ENCODE measurements at places on chromosomes 1 and 21.
A peak's percentile ranks its signal among the peaks of the same experiment; 100 is the strongest.

GRCh38 chr1:230463760-230464159, 37.6 kb upstream of the PGBD5 start:
- no peak for DNase-seq

GRCh38 chr1:193104502-193104906, 710 bp downstream of the GLRX2 start:
- DNase-seq: peak; percentile 46

GRCh38 chr21:32364387-32364786, 28.4 kb downstream of the URB1 start:
- no peak for DNase-seq

- no peak for DNase-seq
Measured at GRCh38 chr1:179187043-179187442, 42.4 kb downstream of the ABL2 start.

GRCh38 chr1:115906627-115907026, 65.7 kb upstream of the NHLH2 start:
- no peak for DNase-seq

- no peak for DNase-seq
Measured at GRCh38 chr1:226360106-226360746, 47.7 kb downstream of the PARP1 start.

DNA sequence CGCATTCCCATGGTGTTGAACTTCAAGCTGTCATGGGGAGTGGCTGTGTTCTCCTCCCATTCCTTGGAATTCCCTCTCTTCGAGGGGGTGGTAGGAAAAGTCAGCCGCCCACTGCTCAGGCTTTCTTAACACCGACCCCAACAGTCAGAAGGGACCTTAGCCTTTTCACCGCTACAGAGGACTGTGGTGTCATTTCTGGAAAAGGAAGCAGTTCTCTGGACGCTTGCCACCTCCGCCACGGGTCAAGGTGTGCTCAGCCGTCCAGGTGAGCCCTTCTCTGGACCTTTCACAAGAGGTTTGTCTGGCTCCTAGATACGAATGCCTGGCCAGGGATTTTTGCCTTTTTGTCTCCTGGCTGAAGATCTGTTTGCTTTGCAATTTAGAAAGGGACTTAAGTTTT, 31.8 kb downstream of the CLIC6 start:
- no peak for DNase-seq

- no peak for DNase-seq
Measured at GRCh38 chr1:31818206-31818605, 2.4 kb upstream of the SPOCD1 start.

GRCh38 chr1:160091666-160092223, 6.7 kb downstream of the IGSF8 start:
- DNase-seq: no peak

- peak; percentile 86 for DNase-seq
Measured at GRCh38 chr1:12617901-12618660, at the start of gene DHRS3. TSS of gene DHRS3 (minus strand) at chr1:12618210. CDS start at chr1:12617348, 862 bp downstream.

DNA sequence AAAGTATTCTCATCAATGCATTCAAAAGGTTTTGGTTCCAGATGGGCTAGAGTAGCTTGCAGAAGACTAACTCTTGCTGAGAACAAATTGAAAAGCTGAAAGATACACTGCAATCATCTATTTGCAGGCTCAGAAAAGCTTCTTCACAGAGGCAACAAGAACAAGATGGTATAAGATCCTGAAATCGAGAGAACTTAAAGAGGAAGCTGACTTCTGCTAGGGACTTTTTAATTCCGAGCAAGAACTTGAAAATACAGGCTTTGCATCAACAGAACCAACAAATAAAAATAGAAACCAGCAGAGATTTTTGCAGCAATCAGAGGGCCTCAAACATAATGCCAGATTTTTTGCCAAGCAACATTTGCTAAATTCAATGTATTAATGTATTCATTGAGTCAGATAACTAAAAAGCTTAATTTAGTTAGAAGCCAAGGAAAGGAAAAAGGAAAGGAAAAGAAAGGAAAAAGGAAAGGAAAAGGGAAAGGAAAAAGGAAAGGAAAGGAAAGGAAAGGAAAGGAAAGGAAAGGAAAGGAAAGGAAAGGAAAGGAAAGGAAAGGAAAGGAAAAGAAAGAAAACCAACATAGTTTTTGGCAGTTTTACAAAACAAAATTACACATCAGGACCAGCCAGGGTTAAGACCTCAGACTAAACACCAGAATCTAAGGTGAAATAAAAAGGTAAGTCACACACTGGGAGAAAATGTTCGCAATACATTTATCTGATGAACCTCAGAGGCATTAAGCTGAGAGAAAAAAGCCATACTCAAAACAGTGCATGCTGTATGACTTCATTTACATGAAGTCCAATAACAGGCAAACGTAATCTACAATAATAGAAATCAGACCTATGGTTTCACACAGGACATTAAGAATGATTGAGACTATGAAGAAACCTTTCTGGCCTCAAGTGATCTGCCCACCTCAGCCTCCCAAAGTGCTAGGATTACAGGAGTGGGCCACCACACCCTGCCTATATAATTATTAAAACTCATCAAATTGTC, 42.6 kb downstream of the FAF1 start:
- no peak for DNase-seq

- DNase-seq: no peak
Measured at GRCh38 chr1:59497616-59498015, 200.7 kb downstream of the FGGY start.

Measured in NCI-H345 (cell line).